Calu3 (cell line): ENCODE measurements at places on chromosomes 12 and 14.

DNA sequence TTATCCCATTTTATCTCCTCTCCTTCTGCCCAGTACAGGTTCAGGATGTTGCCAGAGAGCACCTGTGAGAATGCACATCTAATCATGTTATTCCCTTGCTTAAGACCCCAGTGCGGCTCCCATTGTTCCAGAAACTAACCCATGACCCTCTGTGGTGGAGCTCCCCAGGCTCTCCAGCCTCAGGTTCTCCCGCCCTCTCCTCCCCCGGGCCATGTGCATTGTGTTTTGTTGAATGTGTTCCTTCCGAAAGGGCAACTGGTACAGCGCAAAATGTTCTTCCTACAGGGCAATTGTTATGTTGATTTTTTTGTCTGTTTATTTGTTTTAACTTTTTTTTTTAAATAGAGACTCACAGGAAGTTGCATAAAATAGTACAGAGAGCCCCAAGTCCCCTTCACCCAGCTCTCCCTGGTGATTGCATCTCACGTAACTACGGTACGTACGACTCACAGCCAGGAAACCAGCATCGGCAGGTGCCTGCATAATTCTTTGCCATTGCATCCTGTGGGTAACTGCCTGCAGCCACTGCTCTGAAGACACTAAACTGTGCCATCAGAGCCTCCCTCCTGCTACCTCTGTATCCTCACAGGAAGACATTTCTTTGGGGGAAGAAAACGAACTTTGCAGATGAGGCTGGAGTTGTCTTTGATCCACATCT, 31.2 kb downstream of the TMEM132C start:
- DNase-seq, result no peak

DNA sequence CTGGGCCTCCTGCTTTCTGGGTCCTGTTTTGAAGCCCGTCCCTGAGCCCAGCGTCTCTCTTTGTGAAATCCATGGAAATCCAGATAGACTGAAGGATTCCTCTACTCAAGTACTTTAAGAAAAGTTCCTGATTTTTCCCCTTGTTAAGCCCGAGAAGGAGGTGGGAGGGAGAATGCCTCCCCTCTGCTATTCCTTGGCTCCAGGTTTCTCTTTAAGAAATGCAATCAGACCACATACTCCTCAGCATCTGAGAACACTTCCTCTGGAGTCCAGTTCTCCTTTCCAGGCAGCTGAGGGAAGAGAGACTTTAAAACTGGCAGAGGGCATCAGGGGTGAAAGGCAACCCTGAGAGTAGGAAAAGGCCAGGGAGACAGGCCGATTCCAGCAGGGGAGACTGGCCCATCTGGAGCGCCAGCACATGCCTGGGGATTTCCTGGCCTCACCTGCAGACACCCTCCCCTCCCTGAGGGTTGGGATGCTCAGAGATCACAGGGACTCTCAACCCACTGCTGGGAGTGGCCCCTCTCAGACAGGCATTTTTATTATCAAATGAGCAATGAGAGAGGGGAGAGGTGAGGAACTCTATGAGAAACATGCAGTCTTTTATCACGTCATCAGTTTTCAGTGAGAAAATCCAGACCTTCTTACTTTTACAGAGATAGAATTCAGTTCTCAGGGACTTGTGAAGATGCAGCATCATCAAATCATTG, 2.0 kb upstream of the EMP1 start:
- DNase-seq, result no peak

DNA sequence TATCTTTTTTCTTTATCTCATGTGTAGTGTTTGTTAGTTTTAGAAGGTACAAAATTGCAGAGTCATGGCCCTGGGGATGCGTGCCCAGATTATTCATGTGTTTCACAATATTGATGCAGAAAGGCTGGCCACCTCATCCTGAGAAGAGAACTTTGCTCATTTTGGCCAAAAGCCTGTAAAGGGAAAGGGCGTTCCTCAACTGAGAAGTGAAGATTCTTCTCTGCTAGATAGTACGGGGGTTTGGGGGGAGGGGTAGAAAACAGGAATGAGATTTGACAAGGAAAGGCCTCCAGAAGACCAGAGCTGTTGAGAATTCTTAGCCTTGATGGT, 1.7 kb downstream of the MGST1 start:
- peak; percentile 32 for DNase-seq

DNA sequence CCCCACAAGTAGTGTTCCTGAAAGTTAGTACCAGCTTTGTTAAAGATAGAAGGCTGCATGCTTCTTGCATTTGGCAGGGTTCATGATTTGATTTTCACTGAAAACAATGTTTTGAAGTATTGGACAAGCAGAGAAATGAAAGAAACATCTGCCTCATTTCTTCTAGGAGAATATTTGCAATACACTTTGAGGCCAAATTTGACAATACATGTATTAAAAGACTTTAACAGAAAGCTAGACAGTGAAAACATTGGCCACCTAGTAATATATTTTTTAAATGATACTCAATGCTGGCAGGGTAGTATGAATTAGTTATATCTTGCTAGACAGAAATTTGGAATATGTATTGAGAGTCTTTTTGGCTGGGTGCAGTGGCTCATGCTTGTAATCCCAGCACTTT, 68.5 kb downstream of the GCH1 start:
- DNase-seq, result no peak

DNA sequence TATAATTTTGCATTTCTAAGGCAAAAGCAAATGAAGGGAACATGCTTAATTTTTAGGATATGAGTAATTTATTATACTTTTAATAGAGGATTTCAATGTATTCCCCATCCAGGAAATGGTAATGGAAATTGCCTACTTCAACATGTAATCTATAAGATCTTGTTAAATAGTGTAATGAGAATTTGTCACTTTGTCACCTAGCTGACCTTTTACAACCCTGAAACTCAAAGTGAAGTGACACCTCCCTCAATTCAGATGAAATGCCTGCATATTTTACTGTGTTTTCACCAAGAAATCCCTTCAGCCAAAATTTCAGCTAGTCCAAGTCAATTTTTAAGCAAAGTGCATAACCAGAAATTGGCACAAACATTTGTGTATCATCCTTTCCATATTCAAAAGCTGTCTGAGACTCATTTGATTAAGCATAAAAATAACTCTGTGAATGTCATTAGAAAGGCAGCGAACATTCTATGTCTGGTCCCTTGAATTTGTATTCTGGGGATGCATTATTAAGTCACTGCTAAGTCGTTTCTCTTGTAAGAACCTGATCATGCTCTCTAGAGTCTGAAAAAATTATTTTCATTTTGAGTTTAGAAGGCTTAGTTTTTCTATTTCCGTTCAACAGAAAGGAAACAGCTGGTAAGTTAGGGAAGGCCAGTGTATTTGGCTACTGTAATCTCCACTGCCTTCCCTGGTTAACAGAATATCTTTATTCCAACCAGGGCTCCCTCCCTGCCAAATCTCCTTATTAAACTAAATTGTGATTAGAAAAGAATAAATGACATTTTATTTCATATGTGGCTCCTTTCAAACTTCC, 100.8 kb downstream of the IGF1 start:
- DNase-seq, result no peak
